ENCODE measurements at places on chromosomes 6 and 20. TPM values are rescaled to one million over a fixed set of nuclear protein-coding genes. Genes with fewer than 3 reads are reported as not detected.

- DNase-seq, result no peak
Measured at GRCh38 chr6:111468329-111469012, 14.5 kb downstream of the REV3L start.

DNA sequence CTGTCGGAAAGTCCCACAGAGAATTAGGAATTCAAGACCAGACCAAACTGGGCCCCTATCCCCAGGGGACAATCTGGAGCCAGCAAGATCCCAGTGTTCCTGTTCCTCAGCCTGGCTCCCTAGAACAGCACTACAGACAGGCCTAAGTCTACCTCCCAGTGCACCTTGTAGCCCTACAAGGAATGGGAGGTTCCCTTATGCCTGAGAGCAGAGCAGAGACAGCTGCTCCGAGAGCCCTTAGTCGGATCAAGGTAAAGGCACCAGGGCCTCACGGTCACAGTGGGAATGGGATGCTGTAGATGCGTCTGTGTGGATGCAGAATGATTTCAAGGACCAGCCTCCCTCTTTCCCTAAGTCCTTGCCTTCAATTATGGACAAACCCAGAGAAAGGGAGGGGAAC is 204.5 kb upstream of the STXBP5 start:
- DNase-seq, result no peak

The AK9 gene
- total RNA-seq, result 1.1 TPM

- DNase-seq, result no peak
Measured at GRCh38 chr6:57108691-57109090, 18.7 kb downstream of the ZNF451 start.

DNA sequence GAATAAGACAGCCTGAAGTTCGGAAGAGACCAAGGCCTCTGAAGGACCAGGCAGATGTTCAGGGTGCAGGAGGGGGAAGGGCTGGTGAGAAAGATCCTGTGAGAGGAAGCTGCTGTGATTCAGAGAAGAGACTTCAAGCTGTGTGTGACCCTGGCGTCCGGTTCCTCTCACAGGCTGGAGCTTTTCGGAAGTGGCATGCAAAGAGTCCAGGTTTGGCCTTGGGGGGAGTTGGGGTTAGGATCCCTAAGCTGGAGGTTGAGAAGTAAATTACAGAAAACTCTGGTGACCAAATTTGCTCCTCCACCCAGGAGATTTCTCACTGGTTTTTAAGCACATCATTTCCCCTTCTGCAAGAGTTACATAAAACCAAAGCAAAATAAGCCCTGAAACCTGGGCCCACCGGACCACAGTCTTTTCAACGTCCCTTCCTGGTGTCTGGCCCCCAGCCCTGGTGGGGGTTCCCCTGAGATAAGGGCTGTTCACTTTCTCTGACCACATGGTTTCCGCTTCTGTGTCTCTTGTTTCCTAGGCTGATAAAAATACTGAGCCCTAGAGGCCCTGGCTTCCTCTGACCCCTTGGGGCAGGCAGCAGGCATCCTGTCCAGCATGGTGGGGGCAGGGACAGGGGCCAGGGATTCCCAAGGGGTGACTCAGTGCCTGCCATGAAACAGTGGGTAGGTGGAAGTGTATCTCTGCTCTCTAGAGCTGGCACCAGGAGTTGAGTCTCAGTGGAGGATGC is 12.0 kb upstream of the LTA start:
- DNase-seq, result peak; percentile 66

The OR2H2 gene
- not detected for total RNA-seq

DNA sequence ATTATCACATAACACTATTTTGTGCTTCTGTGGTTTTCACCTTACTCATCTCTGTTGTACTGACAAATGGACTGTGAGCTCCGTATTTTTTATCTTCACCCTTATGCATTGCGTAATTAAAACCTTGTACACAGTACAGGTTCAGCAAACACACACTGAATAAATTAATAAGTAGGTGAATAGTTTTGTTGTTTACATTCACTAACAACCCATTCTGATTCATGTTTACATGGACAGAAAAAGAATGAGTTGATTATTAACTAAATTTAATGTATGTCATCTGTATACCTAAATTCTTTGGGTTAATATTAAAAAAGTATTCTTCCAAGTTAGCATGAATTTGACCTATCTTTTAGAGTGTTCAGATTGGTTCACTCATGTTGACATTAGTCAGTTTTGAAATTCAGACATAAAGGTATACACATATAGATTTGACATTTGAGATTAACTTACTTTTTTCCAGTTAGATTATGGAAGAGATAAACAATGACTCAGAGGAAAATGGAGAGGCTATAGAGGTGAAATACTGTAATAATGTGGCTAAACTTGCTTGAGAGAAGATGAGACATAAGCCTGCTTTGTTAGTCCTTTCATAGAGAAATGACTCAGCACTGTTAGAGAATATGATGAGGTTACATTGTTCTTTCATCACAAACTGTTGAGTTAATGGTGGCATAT is 541.7 kb upstream of the FLRT3 start:
- no peak for DNase-seq

GRCh38 chr20:6055981-6056569 is 2.2 kb upstream of the LRRN4 start:
- DNase-seq, result no peak

GRCh38 chr6:31621320-31621939 is 915 bp downstream of the PRRC2A start:
- DNase-seq, result no peak

DNA sequence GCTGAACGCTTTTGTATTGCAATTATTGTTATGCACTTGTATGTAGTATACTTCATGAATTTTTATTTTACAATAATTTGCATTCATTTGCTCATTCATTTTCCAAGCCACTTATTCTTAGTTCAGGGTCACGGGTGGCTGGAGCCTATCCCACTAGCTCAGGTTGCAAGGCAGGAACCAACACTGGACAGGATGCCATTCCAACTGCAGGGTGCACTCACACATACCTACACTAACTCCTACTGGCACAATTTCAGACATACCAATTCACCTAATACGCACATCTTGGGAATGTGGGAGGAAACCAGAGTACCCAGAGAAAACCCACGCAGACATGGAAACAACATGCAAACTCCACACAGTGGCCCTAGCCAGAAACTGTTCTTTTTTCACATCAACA is 61.8 kb downstream of the LMBRD1 start:
- DNase-seq, result no peak

The ASCC3 gene
- 44.0 TPM for total RNA-seq

DNA sequence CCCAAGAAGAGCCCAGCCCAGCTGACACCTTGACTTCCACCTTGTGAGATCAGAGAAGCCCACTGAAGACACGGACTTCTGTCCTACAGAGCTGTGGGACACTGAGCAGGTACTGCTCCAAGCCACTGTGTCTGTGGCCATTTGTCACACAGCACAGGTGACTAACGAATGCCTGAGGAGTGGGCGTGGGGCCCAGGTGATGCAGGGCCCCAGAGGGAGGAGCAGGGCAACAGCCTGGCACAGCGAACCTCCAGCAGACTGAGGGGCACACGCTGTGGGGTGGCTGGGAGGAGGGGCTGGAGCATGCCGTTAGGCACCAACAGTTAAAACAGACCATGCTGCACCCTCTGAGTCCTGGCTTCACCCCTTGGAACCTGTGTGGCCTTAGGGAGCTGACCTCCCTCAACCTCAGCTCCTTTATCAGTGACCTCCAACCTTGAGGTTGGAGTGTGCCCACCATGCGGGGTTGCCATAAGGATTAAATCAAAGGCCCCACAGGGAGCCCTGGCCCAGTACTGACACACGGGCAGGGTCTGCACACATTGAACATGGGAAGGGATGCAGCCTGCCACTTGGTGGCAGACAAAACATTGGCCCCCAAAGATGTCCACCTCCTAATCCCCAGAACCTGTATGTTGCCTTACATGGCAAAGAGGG is 119.9 kb upstream of the CST7 start:
- DNase-seq, result no peak

GRCh38 chr6:1611572-1612298 is 2.0 kb downstream of the FOXC1 start:
- no peak for DNase-seq

DNA sequence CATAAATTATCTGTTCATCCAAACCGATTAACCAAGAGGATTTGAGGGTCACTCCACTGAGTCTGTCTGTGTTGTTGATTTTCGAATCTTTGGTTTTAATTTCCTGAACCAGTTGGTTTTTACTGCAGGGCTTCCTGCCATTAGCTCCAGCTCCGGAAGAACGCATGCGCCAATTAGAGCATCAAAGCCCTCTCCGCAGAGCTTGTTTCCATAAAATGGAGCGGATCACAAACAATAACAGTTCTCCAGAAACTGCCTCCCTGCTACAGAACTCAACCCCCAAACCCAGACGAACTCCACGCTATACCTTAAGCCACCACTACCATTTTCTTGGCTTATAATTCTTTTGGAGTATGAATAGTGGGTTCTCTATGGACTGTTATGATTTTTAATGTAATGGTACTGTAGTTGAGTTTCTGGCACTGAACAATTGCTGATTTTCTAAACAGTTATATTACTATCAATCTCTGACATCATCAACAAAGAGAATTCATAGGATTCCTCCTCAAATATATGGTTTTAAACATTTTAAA is 13.8 kb downstream of the TFAP2A start:
- no peak for DNase-seq

The GJA10 gene
- total RNA-seq, result not detected

DNA sequence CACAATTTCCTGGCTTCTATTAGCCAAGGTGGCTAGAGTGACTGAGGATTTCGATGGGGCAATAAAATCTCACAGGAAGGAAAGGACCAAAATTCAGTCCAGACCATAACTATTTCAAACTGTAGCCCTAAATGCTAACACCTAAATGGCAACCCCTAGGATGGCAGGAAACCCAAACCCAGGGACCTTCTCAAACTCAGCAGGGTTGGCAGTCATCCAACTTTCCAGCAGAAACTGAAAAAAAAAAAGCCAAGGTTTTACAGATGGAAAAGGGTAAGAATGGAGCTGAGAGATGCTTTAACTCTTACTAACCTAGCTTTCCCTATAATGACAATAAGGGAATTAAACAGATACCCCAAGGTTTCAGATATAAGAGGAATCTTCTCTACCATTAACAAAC is 10.5 kb downstream of the IBTK start:
- no peak for DNase-seq

GRCh38 chr6:12064131-12064530 is 52.0 kb downstream of the HIVEP1 start:
- DNase-seq, result no peak

The NTSR1 gene
- total RNA-seq, result 0.38 TPM

The BCKDHB gene
- total RNA-seq, result 9.4 TPM

DNA sequence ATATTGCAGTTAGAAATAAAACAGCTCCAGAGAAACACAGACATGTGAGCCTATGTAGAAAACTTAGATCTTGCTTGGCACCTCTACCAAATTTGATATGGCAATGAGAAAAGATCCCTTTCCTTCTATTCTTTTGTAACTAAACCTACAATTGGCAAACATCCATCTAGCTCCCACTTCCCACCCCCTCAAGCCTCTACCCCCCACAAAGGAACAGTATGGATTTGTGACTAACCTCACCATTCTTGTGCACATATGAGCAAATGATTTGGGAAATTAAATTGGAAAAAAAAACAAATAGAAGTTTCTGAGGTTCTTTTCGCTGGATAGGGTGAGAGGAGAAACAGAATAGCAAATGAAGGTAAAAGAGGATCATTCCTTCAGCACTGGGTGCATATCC is 85.8 kb upstream of the TIAM2 start:
- no peak for DNase-seq

GRCh38 chr6:163176097-163176496 is 238.4 kb upstream of the QKI start:
- DNase-seq, result no peak

- DNase-seq, result no peak
Measured at GRCh38 chr6:142838821-142839685, 105.9 kb downstream of the HIVEP2 start.

- no peak for DNase-seq
Measured at GRCh38 chr6:33927112-33927511, 123.3 kb upstream of the MLN start.

DNA sequence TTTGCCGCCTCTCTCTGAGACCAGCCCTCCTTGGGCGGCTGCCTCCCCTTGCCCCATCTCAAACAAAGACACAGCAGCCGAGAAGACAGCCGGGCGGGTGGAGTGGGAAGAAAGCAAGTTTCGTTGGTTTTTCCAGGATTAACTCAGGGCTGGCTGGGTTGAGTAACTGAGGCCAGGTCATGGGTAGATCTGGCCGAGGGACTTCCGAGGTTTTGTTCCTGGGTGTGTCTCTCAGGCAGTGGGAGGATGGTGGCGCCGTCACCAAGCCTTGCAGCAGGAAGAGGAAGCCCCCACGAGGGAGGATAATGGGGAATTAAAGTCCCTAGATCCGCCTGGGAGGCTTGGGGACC is 167.2 kb downstream of the TTLL2 start:
- no peak for DNase-seq

The MICAL1 gene
- 12.3 TPM for total RNA-seq

The ENPP1 gene
- 0.22 TPM for total RNA-seq

The TAF4 gene
- 20.4 TPM for total RNA-seq

The FNDC1 gene
- total RNA-seq, result not detected

The PI16 gene
- total RNA-seq, result 0.18 TPM

DNA sequence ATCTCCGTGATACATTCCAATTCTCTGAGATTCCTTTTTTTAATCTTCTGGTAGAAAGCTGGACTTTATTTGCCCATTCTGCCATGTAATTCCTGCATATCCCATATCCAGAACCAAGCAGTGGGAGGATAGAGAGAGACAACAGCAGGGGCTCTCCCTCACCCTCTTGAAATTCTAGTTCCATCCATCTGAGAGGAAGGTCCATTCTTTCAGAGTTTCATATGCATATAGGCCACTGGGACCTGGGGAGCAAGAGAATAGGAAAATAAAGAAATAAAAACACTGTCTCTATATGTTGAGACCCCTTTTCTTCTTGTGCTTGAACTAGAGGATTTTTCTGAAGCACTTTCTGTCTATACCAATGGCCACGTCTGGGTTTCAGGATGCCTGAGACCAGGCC is 147.9 kb upstream of the STMND1 start:
- no peak for DNase-seq

GRCh38 chr6:143592335-143592734 is 80.8 kb upstream of the FUCA2 start:
- peak; percentile 75 for DNase-seq

DNA sequence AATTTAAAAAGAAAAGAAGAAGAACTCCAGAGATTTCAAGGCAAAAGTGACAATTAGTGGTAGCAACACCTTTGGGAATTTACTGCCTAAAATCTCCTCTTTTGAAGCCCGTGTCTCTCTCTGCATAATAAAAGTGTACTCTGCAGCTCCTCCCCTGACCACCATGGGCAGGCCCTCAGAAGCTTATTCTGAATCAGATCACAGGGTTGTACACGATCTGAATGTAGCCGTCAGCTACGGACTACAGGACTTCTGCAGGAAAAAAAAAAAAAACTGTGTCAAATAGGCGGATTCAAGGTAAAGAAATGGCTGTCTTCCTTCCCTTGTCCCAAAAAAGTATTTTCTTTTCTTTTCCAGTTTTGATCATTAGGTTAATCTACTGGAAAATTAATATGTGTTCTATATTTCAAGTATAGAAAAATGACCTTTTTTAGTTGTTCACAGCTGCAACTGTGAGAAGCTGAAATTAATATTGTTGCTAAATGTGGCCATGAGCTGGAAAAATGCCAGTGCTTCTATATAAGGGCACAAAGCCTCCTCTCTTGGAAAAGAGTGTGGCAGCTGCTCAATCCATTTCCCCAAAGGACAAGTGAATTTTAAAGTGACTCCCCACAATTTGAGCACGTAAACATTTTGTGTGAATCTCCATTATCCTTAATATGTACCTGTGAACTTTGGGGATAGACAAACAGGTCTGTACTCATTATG is 397.4 kb downstream of the C6orf118 start:
- DNase-seq, result no peak

The SYCP2L gene
- 21.5 TPM for total RNA-seq

GRCh38 chr6:79115553-79116182 is 37.6 kb upstream of the PHIP start:
- no peak for DNase-seq

The LCA5 gene
- total RNA-seq, result 2.2 TPM

GRCh38 chr6:126388104-126388598 is 48.2 kb downstream of the CENPW start:
- DNase-seq, result no peak

Data from K562 (cell line).